ENCODE measurements at places on chromosomes 7 and 10.

DNA sequence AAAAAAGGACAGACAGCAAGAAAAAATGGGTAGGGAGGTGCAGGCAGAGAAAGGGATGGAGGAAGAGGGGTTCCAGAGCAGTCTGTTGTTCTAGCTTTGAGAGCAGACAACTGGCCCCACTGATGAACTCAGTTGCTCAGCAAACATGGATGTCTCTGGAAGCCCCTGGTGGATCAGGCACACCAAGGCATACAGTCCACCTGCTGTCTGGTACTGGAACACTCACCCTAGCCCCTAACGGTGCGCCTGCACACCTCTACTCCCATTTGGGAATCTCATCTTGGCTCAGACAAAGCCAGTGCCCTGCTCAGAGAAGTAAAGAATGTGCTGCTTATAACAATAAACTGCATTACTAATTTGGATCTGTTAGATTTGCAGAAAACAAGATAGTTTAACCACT lies 7.7 kb downstream of the MACROH2A2 start:
- DNase-seq: no peak

DNA sequence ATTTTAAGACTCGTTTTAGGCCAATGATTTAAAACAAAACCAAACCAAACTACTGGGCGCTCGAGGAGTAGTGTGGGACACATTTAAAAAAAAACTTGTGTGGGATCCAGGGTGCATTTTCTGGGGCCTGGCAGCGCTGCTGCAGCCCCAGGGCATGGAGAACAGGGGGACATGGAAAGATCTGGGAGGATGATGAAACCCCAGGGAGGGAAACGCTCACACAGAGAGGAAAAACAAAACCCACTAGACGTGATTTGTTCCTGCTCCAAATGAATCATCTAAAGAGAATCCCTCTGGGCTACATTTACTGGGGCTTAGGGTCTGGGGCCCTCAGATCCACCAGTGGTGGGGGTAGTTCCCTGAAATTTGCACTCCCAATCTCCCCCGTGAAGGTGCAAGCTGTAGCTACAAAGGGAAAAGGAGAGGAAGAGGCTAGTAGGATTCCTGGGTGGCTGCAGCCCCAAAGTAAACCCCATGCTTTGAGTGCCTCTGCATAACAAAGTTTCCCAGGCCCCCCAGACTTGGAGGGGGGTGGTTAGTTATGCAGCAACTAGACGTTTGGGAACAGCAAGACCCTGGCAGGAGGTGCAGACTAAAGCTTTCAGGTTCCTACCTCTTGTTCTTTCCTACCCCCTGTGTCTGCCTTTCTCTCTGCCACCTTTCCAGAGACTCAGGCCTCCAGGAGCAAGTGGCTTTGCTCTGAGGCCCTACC lies 14.5 kb upstream of the HOXA13 start:
- no peak for DNase-seq

DNA sequence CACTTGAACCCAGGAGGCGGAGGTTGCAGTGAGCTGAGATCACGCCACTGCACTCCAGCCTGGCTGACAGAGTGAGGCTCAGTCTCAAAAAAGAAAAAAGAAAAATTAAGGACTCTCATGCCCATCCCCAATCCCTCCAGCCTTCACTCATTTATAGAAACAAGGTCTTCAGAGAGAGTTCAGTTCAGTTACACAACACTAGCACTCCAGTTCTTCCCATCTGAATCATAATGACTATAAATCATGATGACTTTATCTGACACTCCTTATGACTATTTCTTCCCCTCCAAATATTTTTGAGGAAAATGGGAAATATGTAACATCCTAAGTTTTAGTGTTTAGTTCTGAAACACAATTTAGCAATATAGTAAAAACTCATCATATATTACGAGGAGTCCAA lies 107.4 kb upstream of the LSM8 start:
- no peak for DNase-seq

DNA sequence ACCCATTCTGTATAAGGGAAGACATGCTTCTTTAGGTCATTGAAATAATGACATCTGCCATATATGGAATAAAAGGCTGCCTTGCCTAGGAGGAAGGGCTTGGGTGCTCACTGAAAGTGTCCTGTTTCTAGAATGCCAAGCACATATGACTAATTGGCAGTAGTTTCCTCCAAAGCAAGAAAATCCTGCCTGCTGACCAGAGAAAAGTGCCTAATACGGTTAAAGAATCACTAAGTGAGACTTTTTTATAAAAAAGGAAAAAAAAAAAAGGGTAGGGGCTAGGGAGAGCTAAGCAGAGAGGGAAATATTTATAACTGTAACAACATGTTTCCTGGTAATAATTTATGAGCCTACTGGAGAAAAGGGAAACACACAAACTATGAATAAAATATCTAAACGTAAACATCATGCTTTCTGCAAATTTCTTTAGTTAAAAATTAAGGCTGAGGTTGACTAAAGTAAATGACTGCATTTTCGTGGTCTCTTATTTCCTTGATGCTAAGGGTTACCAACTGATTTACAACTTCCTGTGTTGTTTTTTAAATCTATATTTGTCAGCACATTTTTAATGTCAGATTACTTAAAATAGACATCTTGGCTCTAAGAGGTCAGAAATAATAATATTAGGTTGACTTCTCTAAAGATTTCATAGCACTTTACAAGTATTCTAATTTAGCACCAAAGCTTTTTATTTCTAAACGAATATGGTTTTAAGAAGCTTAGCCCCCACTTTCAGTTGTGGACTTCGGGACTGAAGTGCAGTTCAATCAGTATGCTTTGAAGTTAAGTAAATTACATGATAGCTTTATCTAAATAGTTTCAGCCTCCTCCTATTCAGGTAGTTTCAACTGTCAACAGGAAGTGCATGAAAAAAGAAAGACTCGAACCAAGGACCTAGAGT lies 89.6 kb downstream of the CABCOCO1 start:
- DNase-seq: no peak

DNA sequence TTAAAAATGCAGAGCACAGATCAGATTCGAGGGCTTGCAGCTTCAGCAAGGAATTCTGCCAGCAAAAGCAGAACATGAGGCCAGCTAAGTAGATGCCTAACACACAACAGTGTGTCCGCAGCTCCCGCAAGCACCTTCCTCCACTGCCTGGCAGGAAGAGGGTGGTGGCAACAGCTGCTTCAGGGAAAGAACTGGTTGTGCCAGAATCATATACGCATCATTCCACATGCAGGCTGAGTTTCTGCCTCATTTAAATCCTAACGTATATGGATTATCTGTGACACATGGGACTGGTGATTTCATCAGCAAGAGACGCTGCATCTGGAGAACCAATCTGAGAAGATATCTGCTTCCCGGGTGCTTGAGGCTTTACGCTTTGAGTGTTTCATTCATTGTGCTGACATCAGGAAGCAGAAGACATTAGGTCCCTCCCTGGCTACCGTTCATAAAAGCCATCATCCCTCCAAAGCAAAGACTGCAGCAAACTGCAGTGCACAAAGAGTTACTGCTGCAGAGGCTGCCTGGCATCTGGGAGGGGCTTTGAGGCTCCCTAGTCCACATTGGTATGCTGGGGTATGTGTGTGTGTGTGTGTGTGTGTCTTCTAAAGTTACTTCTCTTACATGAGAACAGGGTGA lies 78.8 kb downstream of the FAM13C start:
- DNase-seq: no peak

Data from ecto neural progenitor cell (in vitro differentiated cells).